ENCODE measurements at places on chromosomes 12 and 14.

DNA sequence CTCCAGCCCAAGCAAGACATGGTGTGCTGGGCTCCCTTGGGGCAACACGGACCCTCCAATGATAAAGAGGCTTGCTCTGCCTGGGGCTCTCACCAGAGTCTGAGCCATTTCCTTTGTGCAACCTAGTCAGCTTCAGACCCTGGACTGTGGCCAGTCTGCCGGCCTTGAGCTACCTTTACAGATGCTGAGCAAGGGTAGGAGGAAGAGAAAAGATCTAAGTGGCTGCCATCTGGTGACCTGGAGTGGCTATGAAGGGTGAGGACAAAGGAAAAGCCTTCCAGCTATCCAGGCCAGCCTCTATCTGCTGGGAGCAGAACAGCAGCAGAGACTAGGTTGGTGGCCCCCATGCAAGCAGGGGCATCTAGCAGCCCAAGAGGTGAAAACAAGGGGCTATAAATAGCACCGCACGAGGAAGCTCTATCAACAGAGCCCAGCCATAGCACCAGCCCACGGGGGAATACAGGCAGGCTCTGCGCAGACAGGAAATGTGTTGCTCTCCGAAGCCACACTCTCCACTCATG is 230.1 kb downstream of the FOXN3 start:
- DNase-seq = no peak

DNA sequence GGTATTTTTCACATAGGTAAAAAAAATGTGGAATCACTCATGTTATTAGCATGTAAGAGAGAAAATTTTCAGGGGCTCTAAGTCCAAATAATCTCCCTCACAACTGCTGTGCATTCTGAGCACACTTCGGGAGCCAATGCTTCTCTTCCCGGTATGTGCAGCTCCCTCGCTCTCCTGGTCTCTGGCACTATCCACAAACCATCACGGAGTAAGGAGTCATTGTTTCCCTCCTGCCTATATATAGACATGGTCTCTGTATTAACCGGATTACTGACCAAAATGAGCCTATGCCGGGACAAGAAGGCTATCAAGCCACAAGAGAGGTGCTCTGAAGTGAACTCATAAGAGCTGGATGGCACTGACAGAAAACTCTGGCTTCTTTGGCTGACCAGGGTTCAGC is 13.4 kb downstream of the HECTD4 start:
- no peak for DNase-seq

DNA sequence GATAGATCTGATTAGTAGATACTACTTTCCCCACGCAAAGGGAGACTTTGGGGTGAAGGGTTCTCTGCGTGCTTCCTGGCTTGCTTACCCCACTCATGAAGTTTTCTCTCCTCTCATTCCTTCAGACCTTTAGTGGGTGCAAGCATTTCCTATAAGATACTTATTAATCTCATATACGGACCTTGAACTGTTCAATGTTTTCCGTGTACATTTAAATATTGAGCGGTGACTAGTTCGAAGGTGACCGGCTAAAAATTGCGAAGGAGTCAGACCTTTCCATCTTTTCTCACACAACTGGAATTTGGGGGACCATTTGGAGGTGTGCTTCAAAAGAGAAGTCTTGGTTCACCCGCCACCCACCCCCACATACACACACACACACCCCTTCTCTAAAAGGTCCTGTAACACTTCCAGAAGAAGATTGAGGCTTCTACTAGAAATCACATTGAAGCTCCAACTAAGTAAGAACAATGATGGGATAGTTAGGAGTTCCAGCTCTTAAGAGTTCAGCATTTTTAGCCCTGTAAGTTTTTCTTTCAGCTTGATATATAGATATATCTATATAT is 6.1 kb upstream of the FOXG1 start:
- no peak for DNase-seq

DNA sequence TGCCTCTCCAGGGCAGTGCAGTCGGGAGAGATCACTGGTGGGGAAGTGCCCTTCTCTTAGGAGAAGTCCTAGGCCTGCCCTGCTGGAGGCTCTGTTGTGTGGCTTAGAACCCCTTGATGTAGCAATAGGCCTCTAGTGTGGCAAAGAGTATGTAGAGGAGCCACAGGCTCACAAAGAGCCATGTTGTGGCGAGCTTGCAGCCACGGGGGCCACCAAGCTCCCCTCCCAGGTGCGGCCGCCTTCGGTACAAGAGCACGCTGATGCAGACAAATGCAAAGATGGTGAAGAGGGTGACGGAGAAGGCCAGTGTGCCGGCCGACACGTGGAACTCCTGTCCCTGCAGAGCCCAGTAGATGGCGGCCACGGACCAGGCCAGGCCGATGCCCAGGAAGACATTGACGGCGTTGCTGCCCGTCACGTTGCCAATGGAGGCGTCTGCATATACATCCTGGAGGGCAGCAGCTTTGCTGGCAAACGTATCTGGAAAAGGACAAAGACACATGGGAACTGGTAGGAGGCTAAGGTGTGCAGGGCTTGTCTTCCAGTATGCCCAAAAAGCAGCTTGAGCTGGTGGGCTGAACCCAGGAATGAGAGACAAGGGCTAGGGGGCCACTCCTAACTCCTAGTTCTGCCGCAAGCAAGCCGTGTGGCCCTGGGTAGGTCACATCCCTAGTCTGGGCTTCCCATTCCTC is 142.8 kb downstream of the SLC8A3 start:
- peak; percentile 73 for DNase-seq

- peak; percentile 89 for DNase-seq
Observed at GRCh38 chr14:61456720-61457119, 135.3 kb downstream of the PRKCH start.

- no peak for DNase-seq
Observed at GRCh38 chr12:109762673-109763191, 49.1 kb downstream of the FAM222A start.

DNA sequence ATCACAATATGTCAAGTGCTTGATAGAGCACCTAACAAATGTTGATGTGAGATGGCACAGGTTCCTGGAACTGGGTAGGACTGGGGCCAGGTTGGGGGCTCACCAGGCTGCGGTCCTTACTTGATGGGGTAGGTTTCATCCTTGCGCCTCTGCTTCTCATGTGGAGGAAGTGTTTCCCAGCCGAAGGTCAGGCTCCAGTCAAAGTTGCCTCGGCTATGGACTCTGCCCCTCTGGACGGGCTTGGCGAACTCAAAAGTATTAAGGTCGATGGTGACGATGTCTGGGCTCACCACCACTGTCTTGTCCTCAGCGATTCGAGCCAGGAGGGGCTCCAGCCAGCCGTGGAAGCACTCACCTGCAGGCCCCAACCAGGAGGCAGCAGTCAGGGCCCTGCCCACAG is 17.5 kb upstream of the CELA1 start:
- no peak for DNase-seq

- no peak for DNase-seq
Observed at GRCh38 chr12:113479216-113479589, 7.5 kb upstream of the LHX5 start.

DNA sequence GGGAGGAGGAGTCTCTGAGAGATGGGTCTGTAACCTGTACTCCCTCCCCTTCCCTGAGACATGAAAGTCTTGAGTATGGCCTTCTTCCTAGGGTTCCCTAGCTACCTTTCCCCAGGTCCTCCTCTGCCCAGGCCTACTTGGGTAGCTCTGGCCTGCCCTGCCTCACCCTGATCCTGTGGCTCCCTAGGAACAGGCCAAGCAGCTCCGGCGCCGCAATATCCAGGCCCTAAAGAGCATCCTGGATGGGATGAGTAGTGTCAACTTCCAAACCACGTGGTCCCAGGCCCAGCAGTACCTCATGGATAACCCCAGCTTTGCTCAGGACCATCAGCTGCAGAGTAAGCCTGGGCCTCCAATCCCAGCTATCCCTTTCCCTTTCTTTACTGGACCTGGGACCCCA is 12.3 kb downstream of the PRPF40B start:
- DNase-seq = no peak

DNA sequence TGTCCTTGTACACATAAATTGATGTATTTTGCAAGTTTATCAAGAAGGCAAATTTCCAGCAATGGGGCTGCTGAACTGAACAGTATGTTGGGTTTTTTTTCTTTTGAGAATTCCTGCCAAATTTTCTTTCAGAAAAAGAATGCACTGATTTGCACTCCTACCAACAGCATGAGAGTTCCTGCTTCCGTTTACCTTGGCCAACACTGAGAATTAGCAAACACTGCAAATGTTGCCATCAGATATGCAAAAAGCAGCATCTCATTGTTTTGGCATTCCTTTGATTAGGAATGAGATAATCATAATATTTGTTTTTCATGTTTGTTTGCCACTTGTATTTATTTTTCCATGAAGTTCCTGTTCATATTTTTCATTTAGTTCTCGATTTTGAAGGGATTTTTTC is 82.4 kb downstream of the RTN1 start:
- no peak for DNase-seq

DNA sequence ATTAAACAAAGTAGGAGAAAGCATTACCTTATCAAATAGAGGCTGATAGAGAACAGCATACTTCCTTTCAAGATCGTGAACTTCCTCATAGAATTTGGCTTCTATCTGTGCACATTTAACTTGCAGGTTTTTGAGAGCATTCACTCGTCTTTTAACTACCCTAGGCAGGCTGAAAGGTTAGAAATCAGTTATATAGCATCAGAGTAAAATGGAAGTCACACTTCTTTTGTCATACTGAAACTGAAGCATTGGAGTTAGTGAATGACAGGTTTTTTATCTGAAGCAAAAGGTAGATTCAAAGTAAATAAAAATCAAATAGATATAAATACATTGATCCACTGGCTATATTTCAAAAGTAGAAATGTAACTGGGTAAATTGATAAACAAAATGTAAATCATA is 24.4 kb downstream of the NAP1L1 start:
- DNase-seq = no peak

GRCh38 chr14:58824106-58824505 is 186.3 kb downstream of the DACT1 start:
- DNase-seq = no peak

DNA sequence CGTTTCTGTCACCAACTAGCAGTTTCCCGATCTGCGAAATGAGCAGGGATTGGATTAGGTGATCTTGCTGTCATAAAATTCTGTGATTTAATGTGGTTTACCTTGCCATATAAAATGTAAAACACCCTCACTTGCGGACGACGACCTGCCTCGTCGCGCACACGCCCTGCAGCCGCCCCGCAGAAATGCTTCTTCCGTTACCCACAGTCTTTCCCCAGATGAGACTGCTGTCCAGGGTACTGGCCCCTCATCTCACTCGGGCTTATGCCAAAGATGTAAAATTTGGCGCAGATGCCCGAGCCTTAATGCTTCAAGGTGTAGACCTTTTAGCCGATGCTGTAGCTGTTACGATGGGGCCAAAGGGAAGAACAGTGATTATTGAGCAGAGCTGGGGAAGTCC is 17.7 kb upstream of the FOXJ2 start:
- no peak for DNase-seq

DNA sequence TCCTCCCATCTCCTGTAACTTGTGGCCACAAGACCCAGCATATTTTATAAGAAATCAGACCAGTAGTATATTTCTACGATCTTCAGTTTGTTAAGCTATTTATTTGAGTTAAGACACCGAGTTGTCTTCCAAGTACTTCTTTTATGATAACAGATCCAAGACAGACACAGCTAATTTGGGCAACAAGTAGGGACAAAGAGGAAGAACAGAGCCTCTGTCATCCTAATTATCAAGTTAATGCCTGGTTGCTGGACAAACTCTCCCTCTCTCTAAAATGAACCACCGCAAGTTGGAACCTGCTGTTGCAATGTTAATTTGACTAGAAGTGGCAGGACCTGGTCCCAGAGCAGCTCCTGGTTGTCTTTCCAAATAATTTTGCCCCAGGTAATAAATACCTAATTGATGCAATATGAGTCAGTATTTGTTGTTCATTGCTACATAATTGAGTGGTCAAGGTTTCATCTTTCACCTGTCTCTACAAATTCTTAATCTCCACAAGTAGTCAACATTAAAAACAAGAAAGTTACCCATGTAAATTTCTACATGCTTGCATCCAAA is 323.7 kb downstream of the PAWR start:
- DNase-seq = no peak

GRCh38 chr14:77347751-77348150 is 26.9 kb downstream of the GSTZ1 start:
- no peak for DNase-seq

DNA sequence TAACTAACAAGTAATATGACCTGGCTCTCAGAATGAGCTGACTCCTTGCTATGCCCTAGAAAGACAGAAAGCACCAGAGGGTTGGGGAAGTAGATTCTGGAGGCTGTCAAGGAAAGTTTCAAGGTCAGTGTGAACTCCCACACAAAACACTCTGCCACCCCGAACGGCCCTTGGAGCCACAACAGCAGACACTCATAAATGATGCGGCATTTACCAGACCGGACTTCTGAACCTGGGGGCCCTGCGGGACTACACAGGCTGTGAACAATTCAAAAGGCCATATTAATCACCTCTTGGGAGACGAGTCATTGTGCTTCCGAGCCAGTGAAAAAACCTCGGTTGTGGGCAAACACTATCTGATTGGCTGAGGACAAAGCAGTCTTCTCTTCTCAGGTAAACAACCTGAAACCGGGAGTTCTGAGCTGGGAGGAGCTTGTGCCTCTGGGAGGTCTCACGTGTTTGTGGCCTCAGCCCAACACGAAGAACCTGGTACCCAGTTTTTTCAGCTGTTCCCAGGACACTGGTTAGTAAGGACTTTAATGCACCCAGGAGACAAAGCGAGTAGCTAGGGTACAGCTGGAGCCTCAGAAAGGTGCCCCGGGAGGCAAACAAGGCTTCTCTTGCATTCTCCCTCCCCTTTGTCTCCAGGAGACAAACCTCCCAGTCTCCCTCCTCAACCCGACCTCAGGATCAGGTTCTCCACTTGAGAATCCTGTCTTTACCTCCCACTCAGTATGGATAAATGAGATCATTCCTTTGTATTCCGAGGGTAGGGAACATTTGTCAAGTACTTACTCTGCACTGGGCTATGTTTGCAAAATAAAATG is 35.3 kb downstream of the VWF start:
- no peak for DNase-seq

- no peak for DNase-seq
Observed at GRCh38 chr14:106841701-106842100, 1315.3 kb downstream of the TMEM121 start.

GRCh38 chr12:111864913-111865312 is 22.9 kb downstream of the MAPKAPK5 start:
- DNase-seq = no peak

DNA sequence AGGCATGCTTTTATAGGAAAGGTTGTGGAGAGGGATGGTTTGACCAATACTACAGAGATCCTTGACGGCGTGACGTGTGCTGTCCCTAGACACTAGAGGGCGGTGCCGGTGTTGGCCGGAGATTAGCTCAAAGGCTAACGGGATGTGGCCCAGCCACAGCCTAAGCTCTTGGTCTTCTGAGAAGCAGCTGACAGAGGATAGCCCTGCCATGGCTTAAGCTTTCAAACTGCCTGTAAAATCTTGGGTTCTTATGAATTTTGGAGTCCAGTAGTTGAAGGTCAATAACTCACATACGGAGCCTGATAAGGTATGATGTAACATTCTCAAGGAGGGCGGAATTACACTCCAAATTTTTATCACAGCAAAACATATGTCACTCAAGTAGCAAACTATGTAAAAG is 515.7 kb upstream of the ATXN7L3B start:
- DNase-seq = peak; percentile 50

- no peak for DNase-seq
Observed at GRCh38 chr14:68159701-68160633, 340.4 kb downstream of the RAD51B start.

- no peak for DNase-seq
Observed at GRCh38 chr14:29654901-29655550, 272.6 kb downstream of the PRKD1 start.

GRCh38 chr12:86730233-86730632 is 474.0 kb upstream of the MGAT4C start:
- no peak for DNase-seq
